HFFc6 (cell line): ENCODE measurements at places on chromosomes 1 and 21. TPM values are rescaled to one million over a fixed set of nuclear protein-coding genes. Genes with fewer than 3 reads are reported as not detected.

DNA sequence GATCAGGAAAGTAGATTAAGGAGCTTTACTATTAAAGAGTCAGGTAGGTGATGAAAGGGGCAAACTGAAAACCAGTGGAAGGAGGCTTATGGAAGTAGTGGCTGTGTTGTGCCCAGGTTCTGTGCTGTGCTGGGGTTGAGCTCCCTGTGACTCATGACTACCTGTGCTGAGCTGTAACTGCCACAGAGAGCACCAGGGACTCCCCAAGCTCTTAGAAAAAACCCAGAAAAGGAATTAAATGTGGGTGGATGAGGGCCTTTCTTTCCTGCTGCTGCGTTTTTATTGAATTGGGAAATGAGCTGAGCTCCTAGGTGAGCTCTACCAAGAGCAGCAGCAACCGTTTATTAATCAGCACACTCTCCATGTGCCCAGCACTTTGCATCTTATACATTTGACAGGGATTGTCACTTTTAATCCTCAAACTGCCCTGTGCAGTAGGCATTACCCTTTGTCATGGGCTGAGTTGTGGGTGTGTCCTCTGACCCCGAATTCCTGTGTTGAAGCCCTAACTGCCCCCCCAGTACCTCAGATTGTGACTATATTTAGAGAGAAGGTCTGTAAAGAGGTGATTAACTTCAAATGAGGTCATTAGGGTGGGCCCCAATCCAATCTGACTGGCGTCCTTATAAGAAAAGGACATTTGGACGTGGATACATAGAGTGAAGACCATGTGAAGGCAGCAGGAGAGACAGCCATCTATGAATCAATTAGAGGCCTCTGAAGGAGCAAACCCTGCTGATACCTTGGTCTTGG is 65.4 kb downstream of the AK4 start:
- H3K4me1 ChIP-seq = peaks cover 6% of the 10 kb centered on the region; the same call in 1 of the 2 replicates
- no peak overlapping the region for H3K4me3 ChIP-seq
- no peaks in the 10 kb centered on the region for H3K36me3 ChIP-seq
- H3K27me3 ChIP-seq = peaks cover 3% of the 10 kb centered on the region

- no peak for DNase-seq
- no peak overlapping the region for H3K27ac ChIP-seq
- peaks cover 41% of the 10 kb centered on the region for H3K36me3 ChIP-seq
- H3K4me3 ChIP-seq = no peak overlapping the region
- no peaks in the 10 kb centered on the region for H3K27me3 ChIP-seq
Measured at GRCh38 chr1:59494145-59494833, 197.4 kb downstream of the FGGY start.

DNA sequence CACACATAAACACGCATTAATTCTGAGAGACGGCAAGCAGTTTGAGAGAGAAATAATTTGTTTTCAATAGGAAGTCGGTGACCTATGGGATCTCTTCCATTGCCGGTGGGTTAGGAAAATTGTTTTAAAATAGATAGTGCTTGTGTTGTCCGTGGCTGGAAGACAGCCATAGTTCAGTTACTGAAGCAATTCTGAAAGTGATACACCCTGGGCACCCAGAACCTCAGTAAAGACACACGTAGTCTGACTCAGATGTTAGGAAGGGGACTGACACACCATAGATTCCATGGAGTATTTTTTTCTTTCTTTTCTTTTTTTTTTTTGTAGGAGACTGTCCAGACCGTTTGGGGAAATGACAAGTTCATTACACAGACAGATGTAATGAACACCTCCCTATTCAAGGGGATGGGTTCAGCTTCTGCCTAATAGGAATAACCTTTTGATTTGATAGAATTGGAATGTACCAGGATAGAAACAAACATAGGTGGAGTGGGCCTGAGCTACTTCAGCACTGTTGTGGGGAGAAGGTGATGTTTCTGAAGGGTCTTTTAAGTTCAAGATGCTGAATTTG is 1.6 kb downstream of the C1orf21 start:
- H3K27ac ChIP-seq = peak overlapping the region; percentile 66
- peaks cover 40% of the 10 kb centered on the region for H3K4me1 ChIP-seq
- peaks cover 7% of the 10 kb centered on the region; the same call in 1 of the 2 replicates for H3K27me3 ChIP-seq

GRCh38 chr21:26013970-26014369 is 156.6 kb downstream of the APP start:
- no peak for DNase-seq
- no peak overlapping the region for H3K4me3 ChIP-seq
- H3K36me3 ChIP-seq = peaks cover 9% of the 10 kb centered on the region; the same call in 1 of the 2 replicates
- no peaks in the 10 kb centered on the region for H3K4me1 ChIP-seq

GRCh38 chr1:199221371-199222150 is 582.7 kb downstream of the PTPRC start:
- H3K4me3 ChIP-seq = no peak overlapping the region
- no peak overlapping the region for H3K27ac ChIP-seq
- H3K4me1 ChIP-seq = peaks cover 28% of the 10 kb centered on the region
- H3K27me3 ChIP-seq = peaks cover 6% of the 10 kb centered on the region; the same call in 1 of the 2 replicates

UMODL1 gene
- not detected in 3 replicates for total RNA-seq
